ENCODE measurements at places on chromosomes 2 and 18.

DNA sequence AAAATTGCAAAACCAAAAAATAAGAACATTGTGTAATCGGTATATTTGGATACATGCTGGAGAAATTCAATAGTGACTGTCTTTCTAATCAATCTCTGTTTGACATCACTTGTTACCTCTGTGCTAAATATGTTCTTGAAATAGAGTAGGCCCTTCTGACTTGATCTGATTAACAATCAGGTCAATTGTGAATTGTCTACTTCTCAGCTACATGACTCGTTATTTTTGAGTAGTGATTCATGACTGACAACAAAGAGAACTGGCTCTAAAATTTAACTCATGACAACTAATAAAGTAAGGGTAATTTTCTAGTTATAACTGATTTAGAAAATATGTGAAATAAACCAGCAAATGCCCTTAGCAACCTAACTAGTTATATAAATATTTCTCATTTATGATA, 312.1 kb downstream of the TMX3 start:
- no peak for DNase-seq

- DNase-seq: no peak
These were observed 8.0 kb downstream of the PCARE start for GRCh38 chr2:29066271-29066860.

DNA sequence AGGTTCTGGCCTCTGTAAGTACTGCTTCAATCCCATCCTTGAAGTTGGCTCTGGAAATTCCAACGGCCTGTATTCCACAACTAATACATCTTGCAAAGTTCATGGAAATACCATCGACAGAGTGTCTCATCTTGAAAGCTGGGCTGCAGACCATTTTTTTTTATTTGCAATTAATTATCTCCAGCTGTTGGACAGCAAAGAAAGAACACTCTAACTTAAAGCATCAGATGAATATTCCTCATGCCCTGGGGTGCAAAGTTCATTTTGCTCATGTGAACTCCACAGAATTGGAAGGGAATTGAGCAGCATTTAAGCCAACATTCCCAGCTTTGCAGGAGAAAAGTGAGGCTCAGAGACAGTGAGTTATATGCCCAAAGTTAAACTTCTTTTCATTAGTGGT, 96.5 kb upstream of the PIEZO2 start:
- DNase-seq: no peak

DNA sequence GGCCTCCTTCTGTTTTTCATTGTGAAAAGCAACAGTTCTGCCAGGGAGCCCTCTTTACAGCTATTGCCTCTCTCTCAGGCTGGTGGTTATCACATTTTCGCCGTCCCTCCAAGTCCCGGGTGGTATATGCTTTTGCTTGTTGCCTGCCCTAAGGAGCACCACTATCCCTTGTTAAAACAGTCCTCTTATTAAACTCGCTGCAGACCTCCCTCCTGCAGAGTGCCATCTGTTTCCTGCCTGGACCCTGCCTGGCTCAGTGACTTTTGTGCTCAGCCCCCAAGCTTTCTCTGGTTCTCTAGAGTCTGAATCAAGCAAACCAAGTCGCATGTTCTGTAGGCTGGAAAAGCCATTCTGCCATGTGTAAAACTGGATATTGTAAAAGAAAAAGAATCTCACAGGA, 72.1 kb upstream of the FHL2 start:
- no peak for DNase-seq

- DNase-seq: no peak
These were observed 31.4 kb downstream of the KCNJ13 start for GRCh38 chr2:232744963-232745362.

DNA sequence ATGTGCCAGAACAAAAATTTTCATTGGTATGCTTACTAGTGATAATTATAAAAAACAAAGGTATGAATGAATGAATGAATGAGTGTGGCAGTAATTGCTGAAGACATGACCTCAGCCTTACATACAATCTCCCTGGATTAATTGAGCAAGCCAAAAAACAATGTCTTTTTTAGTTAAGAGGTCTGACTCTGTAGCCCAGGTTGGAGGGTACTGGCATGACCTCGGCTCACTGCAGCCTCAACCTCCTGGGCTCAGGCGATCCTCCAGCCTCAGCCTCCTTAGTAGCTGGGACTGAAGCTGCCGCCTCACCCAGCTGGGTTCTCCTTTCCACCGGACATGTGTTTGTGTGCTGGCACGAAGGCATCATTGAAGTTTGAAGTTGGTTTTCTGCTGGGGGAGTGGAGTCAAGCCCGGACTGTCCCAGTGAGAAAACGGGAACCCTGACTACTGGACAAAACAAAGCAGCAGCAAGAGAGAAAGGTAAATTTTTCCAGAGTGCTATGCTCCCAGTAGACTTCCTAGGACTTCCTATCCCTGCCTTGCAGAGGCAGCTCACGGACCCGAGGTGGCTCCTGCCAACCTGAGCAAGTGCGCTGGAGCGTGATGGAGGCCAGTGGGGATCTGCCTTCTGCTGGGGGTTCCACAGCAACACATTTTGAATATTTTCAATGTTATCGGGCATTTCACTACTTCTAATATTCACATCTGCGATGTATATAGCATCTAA, 6.4 kb upstream of the IMP4 start:
- no peak for DNase-seq

- DNase-seq: no peak
These were observed 138.0 kb downstream of the NEDD4L start for GRCh38 chr18:58181988-58182387.

DNA sequence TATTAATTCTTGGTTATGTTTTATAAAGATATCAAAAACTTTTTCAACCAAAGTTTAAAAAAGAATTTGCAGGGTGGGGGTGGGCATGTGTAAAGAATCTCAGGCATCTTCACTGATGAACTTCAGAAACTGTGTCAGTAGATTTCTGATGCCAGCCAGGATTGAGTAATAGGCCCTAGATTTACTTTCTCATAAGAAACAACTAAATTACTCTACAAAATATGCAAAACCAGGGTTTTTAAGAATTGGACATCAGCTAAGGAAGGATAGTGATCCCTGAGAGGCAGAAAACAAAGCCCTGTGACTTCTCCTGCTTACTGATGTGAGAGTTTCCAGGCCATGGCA, 11.9 kb upstream of the IL1R1 start:
- DNase-seq: no peak

DNA sequence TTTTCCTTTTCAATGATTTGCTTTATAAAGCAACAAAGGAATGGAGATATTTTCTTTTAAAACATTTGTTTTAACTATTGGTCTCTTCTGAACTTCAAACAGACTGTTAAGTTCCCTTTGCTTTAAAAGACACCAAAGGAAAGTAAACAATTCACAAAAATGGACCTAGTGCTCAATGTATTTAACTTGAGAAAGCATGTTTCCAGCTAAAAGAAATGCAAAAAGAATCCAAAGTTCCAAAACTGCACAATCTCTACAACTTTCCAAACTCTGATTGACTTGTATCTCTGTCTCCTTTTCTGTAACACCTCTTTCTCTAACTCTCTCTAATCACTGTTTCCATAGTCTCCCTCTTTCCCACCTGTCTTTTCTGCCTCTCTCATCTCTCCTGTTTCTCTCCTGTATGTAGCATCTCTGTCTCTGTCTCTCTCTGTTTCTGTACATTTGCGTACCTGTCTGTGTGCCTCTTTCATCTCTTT, 295.7 kb upstream of the SESTD1 start:
- no peak for DNase-seq

GRCh38 chr2:121187982-121188411, 97.0 kb downstream of the TFCP2L1 start:
- no peak for DNase-seq
